ENCODE measurements at places on chromosomes 6 and 20. TPM values are rescaled to one million over a fixed set of nuclear protein-coding genes. Genes with fewer than 3 reads are reported as not detected.

BCL2L1 gene
- polyA plus RNA-seq: 104 TPM

BMP5 gene
- polyA plus RNA-seq: 9.5 TPM

OPRL1 gene
- polyA plus RNA-seq: 0.50 TPM

WFDC8 gene
- not detected for polyA plus RNA-seq

OOEP gene
- not detected for polyA plus RNA-seq

FAM209B gene
- 0.26 TPM for polyA plus RNA-seq

MAP7 gene
- 14.4 TPM for polyA plus RNA-seq

GUCA1A gene
- polyA plus RNA-seq: 0.75 TPM

- DNase-seq: no peak
- no peaks in the 10 kb centered on the region for H3K27me3 ChIP-seq
- H3K4me1 ChIP-seq: peaks cover 35% of the 10 kb centered on the region
- H3K4me3 ChIP-seq: no peak overlapping the region
- no peaks in the 10 kb centered on the region for H3K36me3 ChIP-seq
Measured at GRCh38 chr6:34672657-34673043, 23.9 kb downstream of the ILRUN start.

DNA sequence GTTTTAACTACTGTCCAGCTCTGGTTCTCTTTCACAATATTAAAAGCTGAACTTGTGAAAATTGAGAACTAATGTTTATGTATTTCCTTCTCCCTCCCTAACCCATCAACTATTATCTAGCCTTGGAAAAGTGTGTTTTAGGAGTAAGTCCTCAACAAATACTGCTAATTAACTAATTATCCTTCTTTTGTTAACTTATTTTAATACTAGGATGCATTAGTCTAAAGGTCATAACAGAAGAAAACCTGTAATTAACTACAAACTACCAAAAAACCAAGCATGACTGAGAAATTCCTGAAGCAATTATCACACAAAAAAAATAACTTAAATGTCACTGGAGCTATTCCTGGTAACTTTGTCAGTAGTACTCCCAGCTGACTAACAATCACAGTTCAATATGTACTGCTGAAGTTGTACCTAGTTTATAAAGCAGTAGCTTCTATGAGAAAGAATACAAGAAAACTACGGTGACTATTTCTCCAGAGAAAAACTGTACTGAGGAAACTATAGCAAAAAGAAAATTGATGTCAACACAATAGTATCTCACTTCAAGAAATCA lies 301.9 kb downstream of the LAMA2 start:
- peak overlapping the region; percentile 48 for H3K27ac ChIP-seq
- no peaks in the 10 kb centered on the region for H3K27me3 ChIP-seq
- no peaks in the 10 kb centered on the region for H3K36me3 ChIP-seq
- H3K4me3 ChIP-seq: no peak overlapping the region

GRCh38 chr20:49292010-49292409 lies 14.2 kb upstream of the ZNFX1 start:
- no peaks in the 10 kb centered on the region for H3K36me3 ChIP-seq
- no peaks in the 10 kb centered on the region for H3K27me3 ChIP-seq
- DNase-seq: no peak
- peaks cover 19% of the 10 kb centered on the region for H3K4me1 ChIP-seq
- H3K27ac ChIP-seq: no peak overlapping the region
- no peak overlapping the region for H3K4me3 ChIP-seq

GRCh38 chr6:92559003-92559402 lies 860.4 kb downstream of the EPHA7 start:
- no peak overlapping the region for H3K4me3 ChIP-seq
- no peak overlapping the region for H3K27ac ChIP-seq
- H3K27me3 ChIP-seq: no peaks in the 10 kb centered on the region
- no peaks in the 10 kb centered on the region for H3K4me1 ChIP-seq
- no peak for DNase-seq

- H3K27ac ChIP-seq: no peak overlapping the region
- peaks cover 11% of the 10 kb centered on the region for H3K4me1 ChIP-seq
- no peak overlapping the region for H3K4me3 ChIP-seq
Measured at GRCh38 chr6:35388772-35389352, 46.5 kb downstream of the PPARD start.

All from hepatocyte (in vitro differentiated cells).